ENCODE measurements at places on chromosomes 12 and 14.

DNA sequence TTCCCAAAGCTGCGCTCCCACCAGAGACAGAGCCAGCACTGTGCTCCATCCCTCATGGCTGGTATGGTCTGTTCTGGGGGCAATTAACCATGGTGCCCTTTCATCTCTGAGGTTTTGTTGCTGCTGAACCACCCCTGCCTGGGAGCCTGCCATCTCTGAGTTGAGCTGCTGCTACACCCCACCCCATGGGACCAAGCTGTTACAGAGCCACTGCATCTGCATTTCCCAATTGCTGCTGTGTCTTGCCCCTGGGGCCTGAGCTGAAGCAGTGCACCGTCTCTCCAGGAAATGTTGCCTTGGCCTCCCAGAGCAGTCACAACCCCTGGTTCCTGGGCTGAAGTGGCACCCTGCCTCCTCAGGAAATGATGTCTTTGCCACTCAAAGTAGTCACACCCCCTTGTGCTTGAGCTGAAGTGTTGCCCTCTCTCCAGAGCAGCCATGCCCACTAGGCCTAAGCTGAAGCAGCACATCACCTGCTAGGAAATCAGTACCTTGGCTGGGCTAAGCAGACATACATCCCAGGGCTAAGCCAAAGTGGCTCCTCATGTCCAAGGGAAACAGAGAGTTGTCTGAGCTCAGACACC, 140.3 kb downstream of the RERGL start:
- DNase-seq: no peak

DNA sequence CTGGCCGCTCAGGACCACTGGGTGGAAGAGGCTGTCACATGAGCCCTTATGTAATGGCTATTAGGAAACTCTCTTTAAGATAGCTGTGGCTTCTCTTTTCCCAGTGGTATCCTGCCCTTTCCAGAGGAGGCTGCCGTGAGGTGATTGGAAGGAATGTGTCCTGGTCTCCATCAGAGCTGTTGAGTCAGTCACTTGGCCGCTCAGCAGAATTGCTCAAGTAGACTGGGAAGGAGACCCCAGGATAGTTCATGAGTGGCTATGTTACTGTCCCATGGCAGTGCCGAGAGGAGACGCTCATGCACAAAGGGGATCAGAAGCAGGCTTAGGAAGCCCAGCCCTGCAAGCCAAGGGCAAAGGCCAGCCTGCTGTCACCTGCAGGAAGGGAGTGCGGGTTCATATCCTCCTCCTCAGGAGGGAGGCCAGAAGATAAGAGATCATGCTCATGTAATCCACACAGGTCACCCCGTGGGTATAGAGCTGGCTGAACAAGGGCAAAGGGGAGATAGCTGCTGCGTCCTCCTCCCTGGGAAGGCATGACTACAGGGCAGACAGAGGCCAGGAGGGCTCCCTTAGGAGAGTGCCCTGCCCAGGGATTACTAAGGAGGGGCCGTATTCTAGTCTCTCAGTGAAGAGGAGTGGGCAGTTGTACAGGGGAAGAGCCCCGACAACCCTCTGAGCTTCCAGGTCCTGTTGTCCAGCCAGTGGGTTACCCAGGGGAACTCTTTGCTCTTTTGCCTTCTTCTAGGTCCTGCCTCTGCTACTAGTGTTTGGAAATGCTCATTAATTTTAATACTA, 137.0 kb upstream of the MAX start:
- peak; percentile 90 for DNase-seq

- DNase-seq: no peak
These were observed 361.9 kb upstream of the TMTC1 start for GRCh38 chr12:30145684-30146032.

DNA sequence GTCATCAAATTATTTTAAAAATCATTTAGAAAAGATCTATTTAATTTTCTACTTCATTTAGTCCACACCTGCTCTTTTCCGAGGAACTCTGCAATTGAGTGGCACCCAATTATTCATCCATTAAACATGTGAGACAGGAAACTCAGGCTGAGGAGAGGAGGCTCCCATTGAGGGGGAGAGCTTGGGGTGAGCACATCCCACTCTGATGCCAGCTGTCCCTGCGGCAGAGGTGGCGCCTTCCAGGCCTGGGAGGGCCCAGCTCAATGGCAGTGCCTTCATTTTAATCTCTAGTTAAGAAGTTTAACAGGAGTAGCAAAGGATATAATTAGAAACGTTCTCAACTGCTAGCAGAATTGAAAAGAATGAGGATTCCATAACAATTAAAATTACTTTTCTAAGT, 92.0 kb downstream of the ITPR2 start:
- no peak for DNase-seq

- peak; percentile 13 for DNase-seq
These were observed 498.5 kb downstream of the TMEM117 start for GRCh38 chr12:44334347-44334746.

DNA sequence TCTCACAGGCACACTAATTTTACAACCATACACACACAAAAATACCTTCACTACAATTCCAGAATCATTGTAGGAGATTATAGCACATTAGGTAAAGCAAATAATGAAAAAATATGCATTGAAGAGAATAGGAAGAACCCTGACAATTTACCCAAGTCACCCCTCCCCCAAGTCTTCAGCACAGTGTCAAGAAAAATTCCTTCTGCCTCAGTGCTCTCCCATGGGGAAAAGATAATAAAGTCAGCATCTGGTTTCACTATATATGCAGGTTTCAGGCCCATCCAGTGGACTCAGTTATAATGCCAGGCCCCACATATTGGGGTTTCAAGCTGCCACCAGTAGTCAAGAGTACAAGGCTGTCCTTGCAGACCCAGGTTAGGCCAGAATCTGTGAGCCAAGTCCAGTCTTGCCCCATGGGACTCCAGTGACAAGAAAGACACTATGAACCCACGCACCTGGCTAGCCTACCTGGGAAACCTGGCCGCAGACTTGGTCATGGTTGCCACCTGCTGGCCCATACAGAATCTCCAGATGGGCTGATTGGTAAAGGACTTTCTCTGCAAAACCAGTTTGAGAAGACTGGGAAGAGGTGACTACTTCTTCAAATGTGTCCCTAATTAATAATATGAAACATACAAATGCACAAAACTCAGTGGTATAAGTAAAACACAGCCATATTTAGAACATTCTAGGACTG, 398.6 kb upstream of the FLRT2 start:
- no peak for DNase-seq

GRCh38 chr12:105733579-105733978, 403.1 kb downstream of the C12orf75 start:
- DNase-seq: no peak

- peak; percentile 19 for DNase-seq
These were observed 2.0 kb upstream of the LRP1-AS start for GRCh38 chr12:57149245-57149900.

DNA sequence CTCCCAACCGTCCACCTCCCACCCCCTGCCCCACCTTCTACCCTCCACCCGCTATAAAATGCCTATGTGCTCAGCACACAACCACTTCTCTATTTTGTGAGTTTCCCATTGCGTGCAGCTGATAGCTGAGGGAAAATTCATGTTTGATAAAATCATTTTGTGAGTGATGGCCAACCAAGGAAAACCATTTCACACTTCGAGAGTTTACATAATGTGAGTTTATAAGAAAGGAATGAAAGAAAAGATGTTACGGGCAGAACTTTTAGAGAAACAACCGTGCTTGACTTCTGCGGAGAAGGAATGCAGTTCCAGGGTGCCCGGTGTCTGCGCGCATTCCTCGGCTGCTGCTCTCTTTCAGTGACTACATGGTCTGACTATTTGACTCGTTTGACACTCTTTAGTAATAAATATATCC, 140.9 kb downstream of the EFCAB11 start:
- DNase-seq: peak; percentile 14

- peak; percentile 99 for DNase-seq
These were observed 55.5 kb downstream of the ETV6 start for GRCh38 chr12:11705010-11705409.

GRCh38 chr12:84117190-84117589, 795.4 kb downstream of the SLC6A15 start:
- no peak for DNase-seq

- peak; percentile 100 for DNase-seq
These were observed 83.6 kb upstream of the USP44 start for GRCh38 chr12:95634622-95635621.

DNA sequence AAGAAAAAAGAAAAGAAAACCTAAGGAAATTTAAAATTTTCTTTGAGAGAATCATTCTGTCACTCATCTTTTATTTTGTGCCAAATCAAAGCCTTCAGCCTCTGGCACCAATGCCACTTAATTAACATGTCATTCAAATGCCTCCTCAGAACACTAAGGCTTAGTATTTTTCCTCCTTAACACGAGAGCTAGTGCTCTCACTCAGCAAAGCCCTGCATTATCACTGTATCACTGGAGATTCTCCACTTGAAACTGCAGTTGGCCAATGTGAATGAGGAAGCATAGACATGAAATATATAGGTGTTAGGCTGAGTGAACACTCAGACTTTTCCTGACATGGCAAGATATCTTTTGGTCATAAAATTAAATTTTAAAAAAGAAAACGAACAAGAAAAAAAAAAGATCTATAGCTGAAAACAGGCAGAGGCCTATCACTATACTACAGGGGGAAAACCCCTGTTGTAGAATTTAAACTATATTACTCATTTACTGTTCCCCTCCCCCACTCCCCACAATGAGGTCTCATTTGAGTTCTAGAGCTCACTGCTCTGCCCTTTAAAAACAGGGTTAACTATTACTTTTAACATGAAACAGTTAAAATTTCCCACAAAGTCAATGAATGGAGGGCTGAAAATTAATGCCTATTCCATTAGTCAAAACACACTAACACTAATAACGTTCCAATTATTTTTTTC, 5.1 kb downstream of the MBIP start:
- DNase-seq: no peak

DNA sequence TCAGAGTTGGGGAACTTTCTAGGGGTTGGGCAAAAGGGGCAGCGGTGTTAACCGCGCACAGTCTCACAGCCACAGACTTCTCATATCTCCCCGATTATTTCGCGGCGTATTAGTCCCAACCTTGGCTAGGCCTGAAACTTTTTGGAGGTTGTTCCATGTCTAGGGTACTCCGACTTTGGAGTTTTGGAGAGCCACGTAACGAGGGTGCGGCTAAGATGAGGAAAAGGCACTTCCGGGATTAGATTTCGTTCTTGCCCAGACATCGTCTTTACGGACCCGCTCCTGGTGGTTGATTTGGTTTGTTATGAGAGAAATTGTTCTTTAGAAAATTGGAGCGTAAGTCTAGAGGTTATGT, 513 bp downstream of the CCNK start:
- no peak for DNase-seq

GRCh38 chr12:113857371-113857770, 108.8 kb downstream of the RBM19 start:
- DNase-seq: no peak

DNA sequence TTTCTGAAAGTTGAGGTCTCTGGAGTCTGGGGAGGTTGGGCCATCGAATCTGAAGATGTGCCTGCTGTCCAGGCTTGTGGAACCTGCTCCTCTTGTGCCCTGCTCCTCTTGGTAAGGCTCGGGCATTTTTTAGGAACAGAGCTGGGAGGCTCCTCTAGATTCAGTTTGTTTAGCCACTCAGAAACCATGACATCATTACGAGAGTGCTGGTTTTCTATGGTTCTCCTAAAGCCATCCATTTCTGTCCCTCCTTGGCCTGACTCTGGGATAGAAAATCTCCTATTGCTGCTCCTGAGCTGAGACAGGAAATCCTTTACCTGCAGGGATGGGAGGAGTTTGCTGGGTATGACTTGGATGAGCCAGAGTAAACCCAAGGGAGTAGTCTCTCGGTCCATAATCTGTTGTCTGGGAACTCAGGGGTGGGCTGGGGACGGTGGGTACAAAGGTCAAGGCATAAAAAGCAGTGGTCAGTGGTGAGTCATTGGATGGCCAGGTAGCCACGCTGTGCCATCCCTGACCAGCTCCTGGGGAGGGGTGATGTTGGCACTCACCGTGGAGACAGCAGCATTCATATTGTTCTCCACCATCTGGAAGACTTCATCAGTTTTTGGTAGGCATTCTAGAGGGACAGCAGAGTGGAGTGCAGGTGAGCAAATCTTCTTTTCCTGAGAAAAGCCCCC, 2.4 kb upstream of the ADCY4 start:
- no peak for DNase-seq

GRCh38 chr12:64154677-64155076, 67.4 kb downstream of the KICS2 start:
- no peak for DNase-seq

GRCh38 chr12:96399919-96400630, at the start of gene CDK17:
Gene CDK17, minus strand, starts transcription at chr12:96400439. Its CDS starts 65,603 bp downstream, at chr12:96334836.
- DNase-seq: peak; percentile 60

- no peak for DNase-seq
These were observed 716.7 kb downstream of the VRK1 start for GRCh38 chr14:97513891-97514290.

- DNase-seq: no peak
These were observed 6.7 kb downstream of the TAS2R43 start for GRCh38 chr12:11085419-11085818.

DNA sequence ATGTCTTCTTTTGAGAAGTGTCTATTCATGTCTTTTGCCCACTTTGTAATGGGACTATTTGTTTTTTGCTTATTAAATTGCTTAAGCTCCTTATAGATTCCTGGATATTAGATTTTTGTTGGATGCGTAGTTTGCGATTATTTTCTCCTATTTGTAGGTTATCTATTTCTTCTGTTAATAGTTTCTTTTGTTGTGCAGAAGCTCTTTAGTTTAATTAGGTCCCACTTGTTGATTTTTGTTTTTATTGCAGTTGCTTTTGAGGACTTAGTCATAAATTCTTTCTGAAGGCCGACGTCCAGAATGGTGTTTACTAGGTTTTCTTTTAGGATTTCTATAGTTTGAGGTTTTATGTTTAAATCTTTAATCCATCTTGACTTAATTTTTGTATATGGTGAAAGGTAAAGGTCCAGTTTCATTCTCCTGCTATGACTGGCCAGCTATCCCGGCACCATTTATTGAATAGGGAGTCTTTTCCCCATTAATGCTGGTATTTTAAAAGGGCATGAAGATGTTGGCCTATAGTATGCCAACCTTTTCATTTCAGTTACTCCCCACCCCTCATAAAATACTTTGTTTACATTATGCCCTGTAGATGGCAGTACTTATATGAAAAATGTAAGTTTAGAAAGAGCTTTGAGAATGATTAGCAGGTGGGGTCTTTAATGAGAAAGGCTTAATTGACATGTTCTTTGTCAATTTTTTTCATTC, 62.9 kb upstream of the PSMA6 start:
- DNase-seq: peak; percentile 16

GRCh38 chr12:31773223-31773750, 44.5 kb upstream of the AMN1 start:
- DNase-seq: peak; percentile 56

DNA sequence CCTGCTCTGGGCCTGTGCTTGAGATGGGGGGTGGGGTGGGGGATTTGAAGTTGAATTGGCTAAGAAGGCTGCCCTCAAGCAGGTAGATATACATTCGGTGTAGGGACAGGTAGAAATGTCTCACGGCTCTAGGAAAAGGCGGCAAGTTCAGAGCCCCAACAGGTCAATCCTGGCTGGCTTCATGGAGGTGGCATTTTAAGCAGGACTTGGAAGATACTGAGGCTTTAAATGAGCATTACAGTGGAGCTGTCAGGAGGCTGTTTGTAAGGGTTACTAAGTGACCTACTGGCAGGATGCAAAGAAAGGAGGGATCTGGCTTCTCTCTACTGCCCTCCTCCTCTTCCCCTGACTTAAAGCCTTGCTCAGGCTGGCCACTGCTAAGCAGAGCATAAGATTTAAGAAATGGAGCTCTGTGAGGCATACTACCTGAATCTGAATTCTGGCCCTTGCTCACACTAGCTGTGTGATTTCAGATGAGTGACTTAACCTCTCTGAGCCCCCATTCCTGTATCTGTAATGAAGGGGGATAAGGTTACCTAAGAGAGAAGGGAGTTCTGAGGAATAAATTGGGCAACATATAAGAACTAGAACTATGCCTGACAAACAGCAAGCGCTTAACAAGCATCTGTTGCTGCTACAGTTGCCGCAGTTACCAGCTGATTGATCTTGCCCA, 61.6 kb downstream of the SLC24A4 start:
- no peak for DNase-seq
